ENCODE measurements at places on chromosomes 6 and 20. TPM values are rescaled to one million over a fixed set of nuclear protein-coding genes. Genes with fewer than 3 reads are reported as not detected.

DNA sequence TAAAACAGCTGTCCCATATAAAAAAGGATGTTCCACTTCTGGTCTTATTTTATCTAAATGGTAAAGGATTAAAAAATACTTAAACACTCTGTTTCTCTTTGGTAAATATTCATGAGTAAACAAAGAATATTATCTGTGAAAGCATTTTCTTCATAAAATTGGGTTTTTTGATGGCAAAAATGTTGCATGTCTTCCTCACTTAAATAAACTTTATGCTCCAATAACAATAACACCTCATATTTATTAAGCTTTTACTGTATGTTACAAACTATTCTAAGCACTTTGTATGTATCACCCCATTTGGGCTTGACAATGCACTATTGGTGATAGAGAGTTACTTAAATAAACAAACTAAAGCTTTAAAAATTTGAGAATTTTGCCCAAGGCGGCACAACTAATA lies 91.9 kb downstream of the PHIP start:
- no peak for DNase-seq

Gene EYA2
- total RNA-seq, result 8.9 TPM

DNA sequence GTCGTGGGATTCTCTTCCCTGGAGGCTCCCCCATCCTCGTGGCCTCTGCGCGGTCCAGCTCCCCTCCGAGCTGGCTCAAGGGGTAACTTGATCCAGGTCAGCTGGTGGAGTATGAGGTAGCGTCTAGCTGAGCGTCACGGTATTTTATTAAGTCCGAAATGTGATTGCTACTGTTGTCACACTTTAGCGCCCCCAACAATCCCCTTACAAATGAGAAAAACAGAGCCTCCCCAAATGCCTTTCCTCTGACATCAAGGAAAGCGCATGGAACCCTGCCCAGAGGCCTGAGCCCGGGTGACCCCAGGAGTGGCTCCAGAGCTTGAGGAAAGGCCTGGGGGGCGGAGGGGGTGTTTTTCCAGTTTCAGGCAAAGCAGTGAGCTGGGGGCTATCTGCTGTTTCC lies 192.4 kb downstream of the ZMYND8 start:
- no peak for DNase-seq

Gene CCN6
- total RNA-seq, result not detected

Gene TRAM2
- 19.1 TPM for total RNA-seq

Gene LSM14B
- 38.8 TPM for total RNA-seq

Gene KHDC1L
- total RNA-seq, result not detected

- peak; percentile 83 for DNase-seq
Measured at GRCh38 chr6:52574709-52575501, 2.0 kb downstream of the TRAM2 start.

Gene KIAA0408
- total RNA-seq, result 2.7 TPM

Gene NRN1
- 4.5 TPM for total RNA-seq

- no peak for DNase-seq
Measured at GRCh38 chr6:49576618-49577017, 26.1 kb downstream of the C6orf141 start.

- DNase-seq, result no peak
Measured at GRCh38 chr6:77466451-77467437, 3.5 kb upstream of the HTR1B start.

Gene DPPA5
- not detected for total RNA-seq

DNA sequence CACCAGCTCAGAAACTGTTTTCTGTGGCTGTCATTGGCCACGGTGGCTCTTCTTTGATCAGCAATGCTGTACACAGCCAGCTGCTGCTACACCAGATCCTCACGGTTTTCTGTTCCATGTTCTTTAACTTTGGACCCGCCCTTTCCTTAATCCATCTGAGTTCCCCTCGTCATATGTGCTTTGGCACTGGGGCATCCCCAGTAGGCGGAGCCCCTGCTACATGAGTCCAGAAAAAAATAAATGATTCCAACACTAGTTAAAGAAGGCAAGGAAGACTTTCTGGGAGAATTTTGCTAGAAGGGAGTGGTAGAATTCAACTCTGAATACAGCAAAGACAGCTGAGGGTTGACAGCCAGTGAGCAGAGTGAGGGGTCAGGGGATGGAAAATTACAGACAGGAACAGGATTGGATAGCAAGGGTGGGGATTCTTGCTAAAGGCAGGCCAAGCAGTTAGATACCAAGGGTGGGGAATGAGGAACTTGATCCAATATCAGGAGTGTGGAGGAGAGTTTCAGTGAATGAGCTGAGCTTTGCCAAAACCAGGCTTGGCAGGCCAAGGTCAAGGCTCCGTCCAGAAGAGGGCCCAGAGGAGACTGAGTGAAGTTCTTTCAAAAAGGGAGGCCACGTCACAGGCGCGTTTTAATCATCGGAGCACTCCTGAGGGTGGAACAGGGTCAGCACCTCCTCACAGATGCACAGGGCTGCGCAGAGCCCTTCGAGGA lies 391.8 kb downstream of the CDH4 start:
- DNase-seq, result no peak

GRCh38 chr6:15264902-15265761 lies 19.3 kb downstream of the JARID2 start:
- DNase-seq, result no peak

GRCh38 chr6:112163295-112164257 lies 76.2 kb downstream of the FAM229B start:
- peak; percentile 65 for DNase-seq

Gene QRSL1
- 21.1 TPM for total RNA-seq

Gene FOXQ1
- 0.82 TPM for total RNA-seq

Gene HBS1L
- total RNA-seq, result 59.7 TPM

Gene BMP5
- total RNA-seq, result 3.2 TPM

- DNase-seq, result no peak
Measured at GRCh38 chr20:11952639-11953038, 34.9 kb downstream of the BTBD3 start.

DNA sequence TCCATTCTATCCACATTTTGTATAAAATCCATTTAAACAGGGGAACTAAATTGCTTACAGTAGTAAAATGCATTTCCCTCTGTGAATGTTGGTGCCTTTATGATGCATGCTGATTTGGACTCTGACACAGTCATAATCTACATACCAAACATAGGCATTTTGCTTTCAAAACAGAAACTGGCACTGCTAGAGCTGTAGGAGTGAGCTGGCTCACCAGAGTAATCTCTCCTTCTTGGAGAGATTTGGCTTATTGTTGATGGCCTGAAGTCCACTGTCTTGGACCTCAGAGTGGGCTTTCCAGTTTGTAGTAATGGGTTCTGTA lies 363.2 kb upstream of the FLRT3 start:
- DNase-seq, result peak; percentile 29

DNA sequence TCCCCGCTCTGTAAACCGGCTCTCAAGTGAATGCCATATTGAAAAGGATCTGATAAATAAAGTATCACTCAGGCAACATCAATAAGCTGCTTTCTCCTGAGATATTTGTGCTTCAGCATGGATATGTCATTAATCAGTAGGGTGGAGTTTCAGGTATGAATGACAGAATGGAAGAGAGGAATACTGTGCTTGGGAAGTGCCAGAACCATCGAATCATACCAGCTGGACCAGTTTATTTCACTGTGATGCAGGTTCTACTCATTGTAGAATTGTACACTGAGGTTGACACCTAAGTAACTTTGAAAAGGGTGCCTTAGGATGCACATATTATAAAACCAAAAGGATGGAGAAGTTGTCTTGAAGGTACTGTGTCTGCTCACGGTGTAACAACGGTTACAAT lies 17.9 kb upstream of the TBC1D7 start:
- DNase-seq, result no peak

Gene PRKN
- total RNA-seq, result 8.1 TPM

DNA sequence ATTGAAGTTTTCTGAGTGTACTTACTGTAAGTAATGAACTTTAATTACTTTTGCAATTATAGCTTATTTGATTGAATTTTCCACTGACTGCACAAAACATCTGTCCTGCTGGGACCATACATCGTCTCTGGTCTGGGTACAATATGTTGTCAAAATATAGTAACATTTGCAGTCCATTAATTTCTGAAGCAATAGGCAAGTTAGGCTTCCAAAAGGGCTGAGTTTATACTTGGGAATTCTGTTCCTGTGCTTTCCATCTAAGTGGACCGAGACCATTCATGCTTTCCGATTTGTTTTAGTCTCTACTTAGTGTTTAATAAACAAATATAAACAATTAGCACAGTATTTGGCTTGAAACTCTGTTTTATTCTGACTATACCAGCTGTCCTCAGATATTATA lies 139.3 kb downstream of the RFPL4B start:
- DNase-seq, result no peak

GRCh38 chr6:3159805-3160781 lies 2.7 kb upstream of the TUBB2A start:
- DNase-seq, result peak; percentile 88

- DNase-seq, result peak; percentile 31
Measured at GRCh38 chr20:42082611-42083010, 464.4 kb upstream of the CHD6 start.

Gene GJA1
- 13.7 TPM for total RNA-seq

GRCh38 chr6:105380634-105381033 lies 22.2 kb downstream of the PREP start:
- DNase-seq, result peak; percentile 61

- DNase-seq, result peak; percentile 69
Measured at GRCh38 chr6:56359201-56359899, 112.0 kb upstream of the COL21A1 start.

GRCh38 chr20:49308875-49309274 lies 31.0 kb upstream of the ZNFX1 start:
- no peak for DNase-seq

DNA sequence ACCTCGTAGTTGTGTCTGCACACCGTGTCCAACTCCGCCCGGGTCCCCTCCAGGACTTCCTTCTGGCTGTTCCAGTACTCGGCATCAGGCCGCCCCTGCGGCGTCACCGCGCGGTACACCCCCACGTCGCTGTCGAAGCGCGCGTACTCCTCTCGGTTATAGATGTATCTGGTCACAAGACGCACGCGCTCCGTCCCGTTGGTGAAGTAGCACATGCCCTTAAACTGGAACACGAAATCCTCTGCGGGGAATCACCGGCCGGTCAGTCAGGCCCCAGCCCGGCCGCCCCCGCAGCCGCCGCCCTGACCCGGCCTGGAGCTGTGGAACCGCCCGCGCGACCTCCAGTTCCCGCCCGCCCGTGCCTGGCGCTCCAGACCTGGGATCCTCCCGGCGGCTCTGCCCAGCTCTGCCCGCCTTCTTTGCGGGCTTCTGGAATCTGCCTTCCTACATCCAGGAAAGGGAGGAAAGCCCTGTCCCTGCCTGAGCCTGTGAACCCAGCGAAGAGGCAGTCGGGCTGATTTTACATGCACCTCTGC lies 1.6 kb downstream of the HLA-DQB1 start:
- DNase-seq, result no peak

GRCh38 chr6:161107779-161108730 lies 116.5 kb downstream of the MAP3K4 start:
- DNase-seq, result no peak

Gene REM1
- total RNA-seq, result 0.44 TPM

DNA sequence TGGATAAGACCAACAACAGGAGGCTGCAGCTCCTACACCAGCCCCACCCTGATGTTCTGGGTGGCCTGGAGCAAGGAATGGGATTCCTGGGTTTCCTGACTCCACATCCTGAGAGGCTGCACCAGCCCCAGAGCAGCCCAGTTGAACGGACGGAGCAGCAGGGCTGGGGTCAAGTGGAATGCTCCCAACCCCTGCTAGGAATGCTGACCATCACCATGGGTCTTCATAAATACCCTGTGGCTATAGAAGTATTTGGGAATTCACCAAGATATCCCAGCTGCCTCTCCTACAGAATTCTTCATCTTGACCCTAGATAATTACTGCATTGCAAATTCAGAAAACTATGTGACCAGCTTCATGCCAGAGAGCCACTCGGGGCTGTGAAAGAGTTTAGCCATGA lies 180.3 kb downstream of the THBS2 start:
- DNase-seq, result no peak

GRCh38 chr6:75743971-75744370 lies 5.1 kb upstream of the MYO6 start:
- DNase-seq, result no peak

DNA sequence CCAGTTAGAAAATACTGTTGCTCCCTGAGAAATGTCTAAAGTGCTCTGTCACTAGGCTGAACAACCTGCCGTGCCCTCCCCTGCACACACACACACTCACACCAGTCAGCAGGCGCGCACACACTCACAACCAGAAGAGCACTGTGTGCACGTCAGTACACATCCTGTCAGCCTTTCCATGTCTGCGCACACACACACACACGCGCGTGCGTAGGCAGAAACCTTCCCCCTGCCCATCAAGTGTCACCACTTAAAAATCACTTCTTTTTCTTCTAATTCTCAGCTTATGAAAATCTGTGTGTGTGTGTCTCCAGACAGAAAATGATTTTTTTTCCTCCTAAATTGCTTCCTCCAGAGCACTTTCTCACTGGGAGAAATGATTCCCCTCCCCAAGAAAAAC lies 100.3 kb downstream of the EDN3 start:
- no peak for DNase-seq

- DNase-seq, result peak; percentile 81
Measured at GRCh38 chr6:6811128-6812009, 222.8 kb downstream of the LY86 start.

Gene TMEM74B
- 1.4 TPM for total RNA-seq

DNA sequence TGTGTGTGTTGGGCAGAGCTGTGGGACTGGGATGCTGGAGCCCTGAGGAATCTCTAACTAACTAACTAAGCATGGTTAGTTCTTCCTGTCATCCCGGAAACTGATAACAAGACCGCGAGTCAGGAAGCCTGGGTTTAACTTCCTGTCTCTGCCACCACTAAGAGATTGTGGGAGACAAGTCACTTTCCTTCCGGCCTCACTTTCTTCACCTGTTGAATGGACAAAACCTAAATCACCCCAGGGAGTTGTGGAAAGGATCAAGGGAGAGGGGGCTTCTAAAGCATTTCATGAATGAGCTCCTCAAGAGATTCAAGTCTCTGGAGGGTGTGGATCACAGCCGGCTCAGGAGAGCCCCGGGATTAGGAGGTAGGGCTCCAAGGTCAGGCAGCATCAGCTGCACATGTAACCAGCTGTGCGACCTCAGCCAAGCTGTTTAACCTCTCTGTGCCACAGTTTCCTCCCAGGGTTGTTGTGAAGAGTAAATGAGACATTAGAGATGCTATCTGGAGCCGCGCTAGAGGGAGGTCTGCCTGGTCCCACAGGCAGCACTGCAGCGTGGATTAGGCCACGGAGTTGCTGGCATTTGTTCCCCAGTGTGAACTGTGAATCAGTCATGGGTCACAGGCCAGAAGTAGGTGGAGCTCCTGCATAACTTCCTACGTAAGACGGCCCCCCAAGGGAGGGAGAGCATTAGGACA lies 105.1 kb downstream of the TOX2 start:
- no peak for DNase-seq

- DNase-seq, result no peak
Measured at GRCh38 chr20:38050686-38051085, 17.1 kb downstream of the RPRD1B start.

DNA sequence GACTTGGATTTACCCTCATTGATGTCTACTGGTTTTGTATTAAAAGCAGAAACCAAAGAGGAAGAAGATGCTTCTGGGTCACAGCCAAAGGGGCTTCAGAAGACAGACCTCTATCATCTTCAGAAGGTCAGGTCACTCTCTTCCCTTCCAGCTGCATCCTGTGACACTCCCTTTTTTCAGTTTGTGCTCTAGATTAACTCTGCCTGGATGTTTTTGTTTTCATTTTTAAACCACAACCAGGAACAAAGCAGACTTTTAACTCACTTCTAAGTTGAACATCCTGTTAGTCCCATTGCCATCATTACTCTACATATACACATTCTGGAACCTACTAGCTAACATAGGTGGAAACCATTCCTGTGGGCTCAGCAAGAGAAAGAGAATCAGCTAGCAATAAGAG lies 45.2 kb downstream of the AKIRIN2 start:
- DNase-seq, result no peak

Gene JPH2
- 1.3 TPM for total RNA-seq

Gene VWA7
- 6.1 TPM for total RNA-seq

- no peak for DNase-seq
Measured at GRCh38 chr6:118240878-118241528, 307.1 kb upstream of the PLN start.

All from colonic mucosa (tissue), 4 donors.